Midbrain (tissue), 1 donor: ENCODE measurements at places on chromosomes 2 and 18.
A peak's percentile ranks its signal among the peaks of the same experiment; 100 is the strongest.

- DNase-seq = no peak
These were observed 7.2 kb downstream of the EDAR start for GRCh38 chr2:108981846-108982245.

- DNase-seq = no peak
These were observed 32.0 kb upstream of the C1QL2 start for GRCh38 chr2:119190321-119191111.

GRCh38 chr2:65358678-65359400 is 73.6 kb downstream of the SPRED2 start:
- no peak for DNase-seq

- DNase-seq = no peak
These were observed 130.6 kb upstream of the ZSWIM2 start for GRCh38 chr2:186979439-186980116.

GRCh38 chr2:63667132-63667700 is 78.5 kb downstream of the MDH1 start:
- DNase-seq = no peak

GRCh38 chr2:203395858-203396257 is 67.7 kb downstream of the ABI2 start:
- DNase-seq = no peak

DNA sequence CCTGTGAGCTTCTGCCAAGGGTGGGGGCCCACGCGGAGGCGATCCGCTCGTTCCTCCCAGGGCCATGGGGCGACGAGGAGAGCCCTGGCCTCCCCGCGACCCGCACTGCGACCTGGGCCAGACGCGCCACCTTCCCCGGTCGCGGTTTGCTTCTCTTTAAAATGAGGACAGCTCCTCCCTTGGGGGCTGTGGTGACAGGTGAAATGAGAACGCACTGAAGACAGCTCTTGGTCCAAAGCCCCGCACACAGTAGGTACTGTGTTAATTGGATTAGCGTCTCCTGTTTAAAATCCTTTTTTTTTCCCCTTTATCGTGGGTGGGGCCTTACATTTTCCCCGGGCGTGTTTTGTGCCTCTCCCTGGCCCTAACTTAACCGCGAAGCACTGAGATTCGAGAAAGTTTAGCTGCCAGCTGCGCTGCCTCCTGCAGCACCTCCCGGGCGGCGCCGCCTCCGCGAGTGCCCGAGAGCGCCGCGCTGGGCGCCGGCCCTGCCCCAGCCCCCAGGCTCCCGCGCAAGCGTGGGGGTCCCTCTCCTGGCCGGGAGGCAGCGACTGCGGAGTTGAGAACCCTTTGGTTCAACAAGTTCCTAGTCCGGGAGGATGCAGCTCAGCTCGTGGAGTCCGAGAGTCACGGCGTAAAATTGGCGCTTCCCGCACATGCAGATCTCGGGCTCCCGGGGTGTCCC is 1.1 kb downstream of the HPCAL1 start:
- DNase-seq = peak; percentile 57

GRCh38 chr2:121830809-121831208 is 75.4 kb downstream of the TSN start:
- no peak for DNase-seq

DNA sequence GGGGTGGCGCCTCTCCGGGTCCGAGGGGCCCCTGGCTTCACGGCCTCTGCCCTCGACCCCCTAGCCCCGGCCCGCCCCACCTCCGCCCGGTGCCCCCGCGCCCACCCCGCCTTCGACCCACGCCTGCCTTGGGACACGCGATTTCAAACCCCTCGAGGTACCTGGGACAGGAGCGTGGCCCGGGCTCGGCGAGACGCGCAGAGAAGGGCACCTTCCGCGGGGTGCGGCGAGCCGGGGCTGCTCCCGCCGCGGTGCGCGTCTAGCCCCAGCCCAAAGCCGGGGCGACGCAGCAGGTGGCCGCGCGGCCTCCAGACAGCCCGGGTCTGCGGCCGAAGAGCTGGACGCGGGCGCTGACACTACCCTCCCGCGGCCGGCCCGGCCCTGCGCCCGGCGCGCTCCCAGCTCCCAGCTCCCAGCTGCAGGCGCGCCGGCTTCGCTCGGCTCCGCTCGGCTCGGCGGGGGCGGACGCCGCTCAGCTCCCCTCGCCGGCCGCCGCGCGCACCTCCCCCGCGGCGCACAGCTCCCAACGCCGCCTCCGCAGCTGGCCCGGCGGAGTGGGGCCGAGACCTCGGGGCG is at the start of gene CRACDL:
Gene CRACDL (minus strand): TSS at position 449 of the 576 bp plus-strand sequence. CDS start 89,425 bp downstream, outside the sequence.
- DNase-seq = no peak

DNA sequence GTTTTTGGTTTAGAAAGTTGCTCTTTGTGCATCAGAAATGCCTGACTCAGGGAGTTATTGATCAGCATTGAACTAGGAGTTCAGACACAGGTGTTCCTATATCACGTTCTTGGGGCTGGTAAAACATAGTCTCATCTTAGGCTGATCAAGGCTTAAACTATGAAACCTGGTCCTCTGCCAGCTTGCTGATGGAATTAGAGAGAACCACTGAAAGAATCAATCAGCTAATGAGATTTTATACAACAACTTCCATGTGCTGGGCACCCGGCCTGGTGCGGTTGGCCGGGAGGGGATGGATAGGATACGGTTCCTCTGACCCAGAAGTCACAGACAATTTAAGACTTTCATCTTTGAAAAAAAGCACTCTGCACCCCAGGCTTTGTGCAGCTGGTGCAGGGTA is 164.9 kb downstream of the RDH14 start:
- DNase-seq = no peak

DNA sequence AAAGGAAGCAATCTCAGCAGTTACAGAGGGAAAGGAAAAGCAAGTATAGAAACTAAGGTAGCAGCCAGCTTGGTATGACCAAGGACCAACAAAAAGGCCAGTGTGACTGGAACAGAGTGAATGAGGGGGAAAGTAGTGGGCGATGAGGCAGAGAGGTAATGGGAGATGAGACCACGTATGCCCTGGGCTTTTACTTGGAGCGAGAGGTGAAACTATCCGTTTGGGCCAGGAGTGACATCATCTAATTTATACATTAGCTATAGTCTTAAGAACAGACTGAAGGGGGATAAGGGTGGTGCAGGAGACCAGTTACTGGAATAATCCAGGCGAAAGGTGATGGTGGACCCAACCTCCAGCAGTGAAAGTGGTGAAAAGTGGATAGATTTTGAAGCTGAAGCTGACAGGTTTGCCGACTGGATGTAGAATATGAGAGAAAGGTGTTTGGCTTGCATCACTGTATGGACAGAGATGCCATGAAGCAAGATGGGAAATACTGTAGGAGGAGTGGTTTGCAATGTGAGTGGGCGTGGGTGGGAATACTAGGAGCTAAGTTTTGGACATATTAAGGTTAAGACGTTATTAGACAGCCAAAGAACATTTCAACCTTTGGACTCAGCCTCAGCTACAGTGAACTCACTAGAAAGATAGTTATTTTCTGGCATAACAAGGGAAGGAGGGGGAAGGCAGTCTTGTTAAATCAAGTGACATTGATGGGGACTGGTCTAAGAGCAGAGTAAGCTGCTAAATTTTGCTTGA is 106.0 kb downstream of the PLEKHM3 start:
- DNase-seq = no peak

GRCh38 chr18:9334973-9335696 is 562 bp downstream of the TWSG1 start:
- peak; percentile 52 for DNase-seq

DNA sequence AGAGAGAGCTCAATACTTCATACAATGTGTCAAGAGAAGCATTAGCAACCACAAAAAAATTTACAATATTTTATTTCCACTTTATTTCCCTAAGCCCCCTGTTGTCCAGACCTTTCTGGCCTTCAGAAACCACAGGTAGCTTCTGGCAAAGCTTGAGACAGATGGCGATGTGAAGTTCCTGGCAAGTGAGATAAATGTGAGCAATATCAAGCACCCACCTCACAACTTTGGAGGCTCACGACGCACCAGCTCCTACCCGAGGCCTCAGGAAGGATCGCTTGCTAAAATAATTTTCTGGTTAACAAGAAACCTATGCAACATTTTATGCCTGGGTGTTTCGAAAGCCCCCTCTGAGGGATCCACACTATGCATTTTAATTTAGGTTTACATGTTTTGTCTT is 158.1 kb upstream of the CHAC2 start:
- no peak for DNase-seq

DNA sequence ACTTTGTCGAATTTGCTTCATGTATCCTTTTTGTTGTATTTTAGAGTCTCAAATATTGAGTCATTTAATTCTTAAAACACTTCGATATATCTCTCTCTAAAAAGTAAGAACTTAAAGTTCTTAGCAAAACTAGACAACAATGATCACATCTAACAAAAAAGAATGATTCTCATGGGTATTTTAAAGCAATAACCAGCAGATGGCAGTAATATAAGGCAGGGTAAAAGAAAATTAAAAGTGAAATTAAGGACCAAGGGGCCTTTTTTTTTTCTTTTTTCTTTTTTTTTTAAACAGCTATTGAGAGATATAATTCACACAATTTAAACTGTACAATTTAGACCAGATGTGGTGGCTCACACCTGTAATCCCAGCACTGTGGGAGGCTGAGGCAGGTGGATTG is 9.9 kb upstream of the AOX1 start:
- no peak for DNase-seq

DNA sequence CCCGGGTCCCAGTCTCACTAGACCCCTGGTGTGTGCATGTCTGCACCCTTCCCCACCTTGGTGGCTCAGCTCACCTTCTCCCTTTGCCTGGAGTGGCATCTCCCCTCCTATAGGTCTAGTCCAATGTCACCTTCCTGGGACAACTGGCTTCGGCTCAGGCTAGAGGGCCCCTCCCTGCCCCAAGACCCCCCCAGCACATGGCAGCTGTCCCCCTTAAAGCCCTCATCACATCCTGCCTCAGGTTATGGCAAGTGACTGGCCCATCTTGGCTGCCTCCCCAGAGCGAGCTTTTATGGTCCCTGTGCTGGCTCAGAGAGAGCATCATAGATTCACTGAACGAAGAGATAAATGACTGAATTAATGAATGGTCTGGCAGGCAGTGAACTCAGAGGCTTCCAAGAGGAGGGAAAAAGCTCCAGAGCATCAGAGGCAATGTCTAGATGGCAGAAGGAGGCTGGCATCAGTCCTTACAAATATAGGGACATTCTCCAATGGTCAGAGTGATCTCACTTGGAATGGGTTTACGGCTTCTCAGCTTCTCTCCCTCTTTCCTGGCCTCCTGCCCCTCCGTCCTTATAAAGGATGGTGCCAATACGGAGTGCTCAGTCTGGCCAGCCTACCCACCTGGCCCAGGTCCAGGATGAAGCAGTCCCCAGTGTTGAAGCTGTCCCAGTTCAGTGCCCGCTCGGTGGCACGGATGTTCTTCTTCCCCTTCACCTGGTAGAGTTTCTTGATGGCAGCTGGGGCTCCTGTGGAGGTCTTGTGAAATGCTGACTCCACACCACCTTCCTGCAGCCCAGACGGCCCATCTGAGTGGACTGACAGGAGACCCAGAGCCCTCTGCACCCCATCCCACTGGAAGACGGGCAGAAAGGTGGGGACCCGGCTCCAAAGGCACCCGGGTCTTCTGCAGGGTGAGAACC is 9.4 kb downstream of the CAPG start:
- no peak for DNase-seq

- DNase-seq = no peak
These were observed 120.4 kb upstream of the NEDD4L start for GRCh38 chr18:57923611-57924010.

- DNase-seq = no peak
These were observed 128.1 kb downstream of the EIPR1 start for GRCh38 chr2:3249476-3249962.

GRCh38 chr2:159788253-159788652 is 9.8 kb downstream of the CD302 start:
- DNase-seq = no peak

GRCh38 chr2:218980735-218981389 is 4.1 kb downstream of the FEV start:
- DNase-seq = no peak

- no peak for DNase-seq
These were observed 35.5 kb downstream of the ZEB2 start for GRCh38 chr2:144484201-144484948.

DNA sequence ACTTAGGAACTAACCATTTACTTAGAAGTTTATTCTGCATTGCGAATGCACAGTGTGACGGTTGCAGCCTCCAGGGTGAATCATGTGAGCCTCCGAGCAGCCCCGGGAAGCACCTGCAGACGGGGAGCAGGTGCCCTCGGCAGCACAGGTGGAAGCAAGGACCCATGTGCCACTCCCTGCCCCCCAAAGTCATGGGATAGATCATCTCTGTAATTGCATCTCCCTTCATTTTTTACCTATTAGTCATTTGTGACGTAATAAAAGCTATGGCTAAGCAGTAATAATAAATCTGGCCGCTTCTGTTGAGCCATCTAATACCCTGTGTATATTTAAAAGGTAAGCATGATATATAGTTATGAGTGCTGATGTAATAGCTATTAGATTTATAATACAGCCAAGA is 97.2 kb downstream of the PTGR3 start:
- DNase-seq = no peak

DNA sequence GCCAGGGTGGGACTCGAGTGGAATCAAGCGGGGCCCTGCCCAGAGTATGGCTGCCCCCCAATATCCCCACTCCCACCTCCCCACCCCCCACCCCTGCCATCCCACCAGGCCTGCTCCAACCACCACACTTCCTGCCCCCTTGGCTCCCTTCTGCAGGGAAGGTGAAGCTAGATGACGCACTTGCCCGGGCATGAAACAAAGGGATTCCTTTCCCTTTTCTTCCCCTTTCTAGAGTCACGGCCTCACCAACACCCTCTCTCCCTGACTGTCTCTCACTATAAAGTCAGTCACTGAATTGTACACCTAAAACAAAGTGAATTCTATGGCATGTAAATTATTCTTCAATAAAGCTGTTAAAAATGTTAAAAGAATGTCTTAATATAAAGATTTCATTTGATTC is 16.0 kb downstream of the ZBTB7C start:
- DNase-seq = no peak

GRCh38 chr2:232319067-232319802 is 59.3 kb upstream of the ALPP start:
- no peak for DNase-seq

GRCh38 chr2:187319441-187320108 is 128.5 kb downstream of the CALCRL start:
- no peak for DNase-seq

GRCh38 chr18:3513481-3513880 is 63.5 kb downstream of the TGIF1 start:
- no peak for DNase-seq

DNA sequence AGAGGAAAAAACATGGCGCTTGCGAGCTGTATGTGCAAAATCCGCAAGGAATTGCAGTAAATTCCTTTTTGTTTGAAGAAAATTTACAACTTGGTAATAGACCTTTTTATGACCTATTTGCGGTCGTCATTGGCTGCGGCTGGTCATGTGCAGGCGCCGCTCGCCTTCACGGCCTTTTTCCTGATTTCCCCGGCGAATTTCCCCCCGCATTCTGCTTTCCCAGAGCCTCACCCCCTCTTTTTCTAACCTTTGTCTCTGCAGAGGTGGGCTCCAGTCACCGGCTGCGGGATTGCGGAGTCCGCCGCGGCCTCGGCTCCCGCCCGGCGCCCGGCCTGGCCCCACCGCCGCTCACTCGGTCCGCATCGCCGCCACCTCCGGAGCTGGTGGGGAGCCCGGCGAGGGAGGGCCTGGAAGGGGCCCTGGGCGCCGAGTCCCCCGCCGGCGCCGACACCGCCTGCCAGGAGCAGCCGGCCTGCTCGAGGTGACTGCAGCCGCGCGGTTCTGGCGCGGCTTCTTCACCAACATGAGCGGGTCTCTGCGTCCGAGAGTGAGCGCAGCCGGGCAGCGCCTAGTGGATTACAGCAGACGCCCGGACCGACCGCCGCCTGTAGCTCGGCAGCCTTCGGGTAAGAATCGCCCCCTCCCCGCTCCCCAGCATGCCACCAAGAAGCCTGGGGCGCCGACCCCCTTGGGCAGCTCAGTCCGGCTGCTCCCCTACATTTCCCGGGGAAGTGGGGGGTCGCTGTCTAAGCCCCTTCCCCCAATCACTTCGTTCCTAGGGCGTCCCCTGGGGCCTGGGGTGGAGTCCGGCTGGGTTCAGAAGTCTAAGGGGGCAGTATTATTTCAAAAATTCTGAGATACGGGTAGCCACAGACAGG is 7.1 kb downstream of the HOXD8 start:
- DNase-seq = no peak
